ENCODE measurements at places on chromosomes 5 and 9. TPM values are rescaled to one million over a fixed set of nuclear protein-coding genes. Genes with fewer than 3 reads are reported as not detected.

Gene PFN3
- not detected for total RNA-seq

Gene TTC23L
- not detected for total RNA-seq

Gene LCN15
- total RNA-seq = not detected

Gene BOD1
- 51.4 TPM for total RNA-seq
